ENCODE measurements at places on chromosomes 7 and 10.

DNA sequence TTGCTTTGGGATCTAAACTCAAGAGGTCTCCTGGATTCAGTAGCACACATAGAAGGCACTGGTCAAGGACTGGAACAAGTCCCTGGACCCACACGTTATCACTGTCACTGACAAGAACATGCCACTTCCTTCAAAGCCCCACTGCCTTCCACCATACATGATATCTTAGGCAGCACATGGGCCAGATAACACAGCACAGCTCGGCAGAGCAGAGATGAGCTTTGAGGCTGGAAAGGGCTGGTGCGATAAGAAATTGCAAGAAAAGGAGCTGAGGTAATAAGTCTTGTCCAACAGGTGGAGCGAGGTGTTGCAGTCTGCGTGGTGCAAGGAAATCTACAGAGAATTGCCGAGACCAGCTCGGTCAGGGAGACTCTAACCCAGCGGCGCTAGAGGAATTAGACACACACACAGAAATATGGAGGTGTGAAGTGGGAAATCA, 139.8 kb upstream of the CDK13 start:
- DNase-seq: no peak

DNA sequence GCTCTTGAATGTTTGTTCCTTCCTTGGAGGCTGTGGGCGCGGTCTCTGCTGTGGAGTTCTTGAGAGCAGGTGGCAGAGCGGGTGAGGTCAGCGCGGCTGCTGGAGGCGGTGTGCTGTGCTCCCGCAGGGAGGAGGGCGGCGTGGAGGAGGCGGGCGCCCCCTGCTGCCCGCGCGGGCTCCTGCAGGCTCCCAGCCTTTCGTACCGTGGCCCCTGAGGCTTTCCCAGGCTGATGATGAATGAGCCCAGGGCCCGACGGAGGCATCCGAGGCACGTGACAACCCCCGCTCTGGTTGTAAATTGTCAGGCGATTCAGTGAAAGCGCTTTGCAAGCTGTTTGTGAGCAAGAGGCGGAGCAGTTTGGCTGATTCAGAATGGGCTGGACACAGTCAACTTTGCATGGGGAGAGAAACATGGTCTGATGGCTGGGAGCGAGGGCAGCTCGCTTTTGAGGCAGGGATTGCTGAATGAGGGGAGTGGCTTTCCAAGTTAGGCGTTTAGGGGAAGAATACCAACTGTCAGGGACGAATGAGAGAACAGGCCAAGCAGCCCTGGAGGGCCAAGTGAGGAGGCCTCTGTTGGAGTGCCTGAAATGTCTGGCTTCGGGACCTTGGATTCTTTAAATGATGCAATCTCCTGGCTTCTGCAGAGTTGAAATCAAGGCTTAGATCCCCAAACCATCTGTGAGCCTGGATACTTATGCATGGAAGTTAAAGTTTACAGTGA, 46.6 kb downstream of the CDHR3 start:
- peak; percentile 95 for DNase-seq

GRCh38 chr7:87155788-87156187, 3.5 kb downstream of the DMTF1 start:
- DNase-seq: no peak

DNA sequence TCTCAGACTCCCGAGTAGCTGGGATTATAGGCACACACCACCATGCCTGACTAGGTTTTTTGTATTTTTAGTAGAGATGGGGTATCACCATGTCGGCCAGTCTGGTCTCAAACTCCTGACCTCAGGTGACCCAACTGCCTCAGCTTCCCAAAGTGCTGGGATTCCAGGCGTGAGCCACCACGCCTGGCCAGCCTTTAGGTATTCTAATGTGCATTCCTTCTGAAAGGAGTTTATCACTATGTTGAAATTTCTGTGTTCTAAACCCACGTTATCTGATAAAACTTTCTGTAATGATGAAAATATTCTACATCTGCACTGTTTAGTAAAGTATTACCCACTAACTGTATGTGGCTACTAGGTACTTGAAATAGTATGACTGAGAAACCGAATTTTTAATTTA, 110.6 kb upstream of the IMMP2L start:
- no peak for DNase-seq

DNA sequence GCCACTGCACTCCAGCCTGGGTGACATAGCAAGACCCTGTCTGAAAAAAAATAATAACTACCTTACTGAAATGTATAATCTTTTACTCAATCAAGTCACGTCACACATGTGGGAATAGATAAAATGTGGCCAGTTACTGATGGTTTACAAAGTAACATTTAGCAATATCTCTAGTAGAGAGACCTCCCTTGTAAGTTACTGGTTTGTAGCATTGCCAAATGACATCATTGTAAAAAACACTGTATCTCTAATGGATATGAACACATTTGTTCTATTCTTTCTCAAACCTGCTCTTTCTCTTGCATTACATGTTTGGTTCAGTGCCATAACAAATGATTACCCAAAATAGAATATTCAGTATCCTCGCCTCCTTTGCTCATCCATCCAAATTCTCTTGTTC, 18.8 kb downstream of the TET1 start:
- no peak for DNase-seq

All from HEK293T (cell line).